ENCODE measurements at places on chromosomes 7 and 10. TPM values are rescaled to one million over a fixed set of nuclear protein-coding genes. Genes with fewer than 3 reads are reported as not detected.

DNA sequence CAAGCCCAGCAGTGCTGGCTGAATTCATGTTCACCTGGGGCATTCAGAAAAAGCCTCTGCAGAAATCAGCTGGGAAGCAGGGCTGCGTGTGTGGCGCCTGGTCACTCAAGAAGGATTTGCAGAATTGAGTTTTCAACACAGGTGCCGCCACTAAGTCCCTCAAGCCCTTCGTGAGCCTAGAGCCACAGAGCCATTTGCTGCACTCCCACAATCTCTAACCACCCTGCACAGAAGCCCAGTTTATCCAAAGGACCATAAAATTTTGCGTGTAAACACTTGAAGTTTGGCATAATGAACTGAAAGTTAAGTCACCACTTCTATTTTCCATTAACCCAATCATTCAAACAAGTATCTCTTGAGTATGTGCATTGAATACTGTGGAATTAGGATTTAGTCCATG is 136.2 kb downstream of the DIP2C start:
- no peak for DNase-seq
- no peaks in the 10 kb centered on the region for H3K27me3 ChIP-seq
- H3K4me3 ChIP-seq: no peak overlapping the region
- H3K27ac ChIP-seq: no peak overlapping the region

Gene OR13A1
- not detected for total RNA-seq

DNA sequence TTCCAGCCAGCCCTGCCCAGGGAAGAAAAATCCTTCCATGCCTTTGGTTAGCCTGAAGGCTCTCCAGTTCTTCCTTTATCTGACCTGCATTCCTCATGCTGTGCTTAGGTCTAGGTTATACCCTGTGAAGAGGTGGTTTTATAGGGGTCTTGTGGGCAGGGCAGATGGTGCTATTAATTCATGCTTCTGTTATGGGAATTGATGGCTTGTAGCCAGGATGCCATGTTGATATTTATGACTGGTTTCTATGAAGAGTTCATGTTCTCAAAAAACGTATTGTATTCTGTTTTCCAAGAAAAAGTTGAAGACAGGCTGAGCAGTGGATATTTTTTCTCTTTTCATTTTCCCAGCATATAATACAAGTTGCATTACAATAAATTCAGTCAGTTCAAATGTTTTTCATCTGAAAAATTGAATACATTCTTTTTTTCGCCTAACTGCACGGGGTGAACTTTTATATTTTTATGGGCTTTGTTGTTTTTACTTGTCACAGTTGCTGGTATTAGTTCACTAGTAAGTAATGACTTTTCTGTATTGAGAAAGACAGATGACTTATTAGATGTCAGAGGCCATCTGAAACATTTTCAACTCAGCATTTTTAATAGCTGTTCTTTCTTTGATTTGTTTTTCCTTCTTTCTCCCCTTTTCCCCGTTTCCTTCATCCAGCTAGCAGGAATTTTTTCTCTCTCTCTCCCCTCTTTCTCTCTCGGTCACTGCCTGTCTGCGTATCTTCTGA is 322.8 kb downstream of the LRMDA start:
- no peaks in the 10 kb centered on the region for H3K4me1 ChIP-seq
- no peak for DNase-seq
- H3K27me3 ChIP-seq: no peaks in the 10 kb centered on the region
- no peak overlapping the region for H3K4me3 ChIP-seq

DNA sequence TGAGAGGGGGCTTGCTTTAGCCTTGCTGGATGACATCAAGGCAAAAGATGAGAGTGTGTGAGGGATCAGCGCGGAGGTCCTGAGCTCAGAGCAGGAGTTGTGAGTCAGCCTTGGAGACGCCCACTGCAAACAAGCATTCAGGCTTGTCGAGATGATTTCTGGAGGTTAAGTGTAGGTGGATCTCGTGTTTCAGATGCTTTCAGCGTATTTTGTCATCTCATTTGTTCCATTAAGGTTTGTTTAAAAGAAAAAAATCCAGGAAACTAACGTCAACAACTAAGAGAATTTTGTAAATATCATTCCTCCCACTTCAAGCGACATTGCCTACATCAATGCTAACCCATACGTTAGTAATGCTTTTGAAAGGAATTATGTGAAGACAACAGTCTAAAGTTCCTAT is 715.4 kb upstream of the NRP1 start:
- H3K36me3 ChIP-seq: no peaks in the 10 kb centered on the region
- H3K27ac ChIP-seq: no peak overlapping the region
- H3K4me3 ChIP-seq: no peak overlapping the region
- no peaks in the 10 kb centered on the region for H3K27me3 ChIP-seq
- no peak for DNase-seq
- no peaks in the 10 kb centered on the region for H3K4me1 ChIP-seq

DNA sequence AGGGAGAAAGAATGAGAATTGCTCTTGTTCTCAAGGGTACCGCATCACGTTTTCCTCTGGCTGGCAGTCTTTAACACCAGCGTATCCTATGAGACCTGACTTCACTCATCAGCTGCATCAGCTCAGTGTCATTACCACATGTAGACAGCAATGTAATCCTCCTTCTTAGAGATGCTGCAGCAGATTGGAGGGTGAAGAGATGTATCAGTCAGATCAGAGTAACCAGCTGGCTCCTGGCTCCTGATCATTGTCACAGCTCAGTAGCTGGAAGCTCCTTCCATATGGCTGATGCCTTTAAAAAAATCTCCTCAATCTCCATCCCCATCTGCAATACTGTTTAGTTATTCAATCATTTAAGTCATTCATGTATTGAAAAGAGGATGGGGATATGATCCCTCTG is 39.7 kb upstream of the EPHB6 start:
- H3K27me3 ChIP-seq: peaks cover 22% of the 10 kb centered on the region
- no peaks in the 10 kb centered on the region for H3K36me3 ChIP-seq
- no peaks in the 10 kb centered on the region for H3K4me1 ChIP-seq
- no peak overlapping the region for H3K4me3 ChIP-seq

Gene GIMAP1
- 2.4 TPM for total RNA-seq

Gene MYL10
- total RNA-seq: not detected

Gene GFRA1
- 8.1 TPM for total RNA-seq

- H3K27ac ChIP-seq: no peak overlapping the region
- no peaks in the 10 kb centered on the region for H3K27me3 ChIP-seq
- no peak for DNase-seq
- H3K4me1 ChIP-seq: no peaks in the 10 kb centered on the region
Observed at GRCh38 chr10:18735711-18736110, 76.5 kb downstream of the ARL5B start.

DNA sequence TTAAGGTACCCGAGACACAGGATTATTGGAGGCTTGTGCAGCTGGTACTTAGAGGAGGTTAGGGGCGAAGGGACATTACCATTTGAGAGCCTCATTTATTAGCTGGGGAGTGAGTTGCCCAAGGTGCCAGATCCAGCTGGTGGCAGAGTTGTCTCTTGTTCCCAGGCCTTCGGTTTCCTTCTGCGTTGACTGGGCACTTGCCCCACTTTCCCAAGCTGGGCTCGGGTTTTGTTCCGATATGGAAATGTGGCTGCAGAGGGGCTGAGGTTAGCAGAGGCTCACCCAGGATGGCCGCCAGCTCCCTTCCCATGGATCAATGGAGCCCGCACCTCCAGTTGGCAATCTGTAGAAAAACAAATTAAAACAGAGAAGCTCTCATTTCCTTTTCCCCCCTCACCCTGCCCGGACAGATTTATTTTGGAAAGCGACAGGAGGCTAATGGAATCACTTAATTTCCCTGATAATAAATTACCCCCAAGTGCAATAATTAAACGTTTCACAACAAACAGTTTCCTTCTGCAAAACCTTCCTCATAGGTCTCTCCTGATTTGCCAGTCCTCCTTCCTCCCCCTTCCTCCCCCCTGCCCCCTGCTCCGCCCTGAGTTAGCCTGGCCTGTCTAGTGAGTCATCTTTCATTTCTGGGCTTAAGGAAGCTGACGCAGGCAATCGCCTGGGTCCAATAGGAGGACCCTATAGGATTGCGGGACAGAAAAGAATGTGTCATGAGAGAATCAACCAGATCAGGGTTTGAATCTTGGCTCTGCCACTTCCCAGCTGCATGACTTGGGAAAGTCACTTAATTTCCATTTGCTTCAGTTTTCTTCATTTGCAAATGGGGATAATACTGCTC is 51.7 kb downstream of the ADRA2A start:
- H3K36me3 ChIP-seq: no peaks in the 10 kb centered on the region
- no peak overlapping the region for H3K4me3 ChIP-seq
- H3K27ac ChIP-seq: no peak overlapping the region
- no peaks in the 10 kb centered on the region for H3K4me1 ChIP-seq

Gene FOXI2
- total RNA-seq: not detected

Gene MBL2
- 0.08 TPM for total RNA-seq

GRCh38 chr7:76428868-76429805 is 4.4 kb downstream of the ZP3 start:
- H3K27me3 ChIP-seq: no peaks in the 10 kb centered on the region
- no peak for DNase-seq
- H3K36me3 ChIP-seq: no peaks in the 10 kb centered on the region
- H3K4me1 ChIP-seq: no peaks in the 10 kb centered on the region
- no peak overlapping the region for H3K27ac ChIP-seq

DNA sequence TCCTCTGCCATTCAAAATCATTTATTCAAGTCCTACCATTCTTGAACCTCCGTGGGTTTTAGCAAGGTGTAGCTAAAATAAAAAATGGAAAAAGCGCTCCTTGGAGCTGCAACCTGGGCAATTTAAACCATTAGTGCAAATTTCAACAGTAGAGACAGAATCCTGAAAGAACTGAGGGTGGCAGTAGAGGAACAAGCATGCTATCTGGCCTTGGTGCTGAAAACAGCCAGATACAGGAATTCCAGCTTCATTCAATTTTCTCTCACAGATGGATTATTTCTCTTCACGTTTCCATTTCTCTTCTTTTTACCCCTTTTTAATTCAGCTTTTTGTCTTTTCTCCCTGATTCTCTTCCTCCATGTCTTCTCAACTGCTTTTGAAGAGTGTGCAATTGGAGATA is 77.7 kb downstream of the OTUD1 start:
- H3K4me1 ChIP-seq: no peaks in the 10 kb centered on the region
- H3K36me3 ChIP-seq: no peaks in the 10 kb centered on the region
- no peak overlapping the region for H3K27ac ChIP-seq
- H3K27me3 ChIP-seq: no peaks in the 10 kb centered on the region

DNA sequence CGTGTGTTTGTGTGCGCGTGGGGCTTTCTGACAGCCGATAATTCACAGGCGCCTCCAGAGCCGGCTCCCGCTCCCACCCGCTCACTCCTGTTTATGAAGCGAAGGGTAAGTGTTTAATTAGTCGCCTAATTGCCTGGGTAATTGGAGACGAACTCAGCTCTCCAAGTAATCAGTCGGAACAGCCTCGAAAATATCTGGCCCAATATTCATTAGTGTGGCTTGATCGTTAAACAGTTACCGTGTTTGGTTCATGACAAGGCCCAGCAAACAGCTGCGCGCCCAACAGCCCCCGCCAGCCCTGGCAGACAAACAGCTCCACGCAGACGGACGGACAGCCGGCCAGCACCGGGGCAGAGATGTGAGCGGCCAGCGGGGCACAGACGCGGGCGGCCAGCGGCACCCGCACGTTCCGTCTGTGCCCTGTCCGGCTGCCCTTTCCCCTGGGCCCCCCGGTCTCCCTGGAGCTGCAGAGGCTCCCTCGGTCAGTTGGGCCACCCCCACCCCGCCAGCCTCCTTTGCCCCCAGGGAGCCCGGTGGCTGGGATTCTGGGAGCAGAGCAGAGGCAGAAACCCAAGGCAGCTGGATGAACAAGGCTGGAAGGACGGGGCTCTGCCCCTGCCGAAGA is 98.2 kb downstream of the UNCX start:
- no peak overlapping the region for H3K27ac ChIP-seq
- no peaks in the 10 kb centered on the region for H3K36me3 ChIP-seq
- H3K4me3 ChIP-seq: no peak overlapping the region
- H3K4me1 ChIP-seq: no peaks in the 10 kb centered on the region
- peaks cover 24% of the 10 kb centered on the region for H3K27me3 ChIP-seq
- DNase-seq: no peak

GRCh38 chr10:61943674-61944378 is 42.3 kb downstream of the ARID5B start:
- peaks cover 60% of the 10 kb centered on the region for H3K4me1 ChIP-seq
- no peak for DNase-seq
- H3K36me3 ChIP-seq: no peaks in the 10 kb centered on the region
- H3K27me3 ChIP-seq: no peaks in the 10 kb centered on the region
- peak overlapping the region; percentile 64 for H3K27ac ChIP-seq
- H3K4me3 ChIP-seq: no peak overlapping the region

Gene ANKIB1
- 54.0 TPM for total RNA-seq

Gene WNT8B
- total RNA-seq: not detected

DNA sequence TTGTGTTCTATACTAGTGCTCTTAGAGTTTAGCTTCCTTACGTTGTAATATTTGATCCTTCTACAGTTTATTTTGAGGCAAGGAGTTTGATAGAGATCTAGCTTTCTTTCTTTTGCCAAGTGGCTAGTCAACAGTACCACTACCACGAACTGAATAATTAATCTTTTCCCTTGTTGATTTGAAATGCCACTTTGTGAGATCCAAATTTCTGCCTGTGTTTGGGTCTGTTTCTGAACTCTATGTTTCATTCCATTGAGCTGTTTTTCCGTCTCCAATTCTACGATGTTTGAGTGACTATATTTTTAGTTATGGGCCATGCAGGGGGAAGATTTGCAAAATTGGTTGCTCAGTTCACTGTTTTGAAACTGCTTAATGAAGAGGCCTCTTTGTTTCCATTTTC is 134.7 kb downstream of the KIAA1217 start:
- no peaks in the 10 kb centered on the region for H3K4me1 ChIP-seq
- no peak for DNase-seq
- H3K27ac ChIP-seq: no peak overlapping the region
- H3K36me3 ChIP-seq: no peaks in the 10 kb centered on the region

- DNase-seq: no peak
- no peaks in the 10 kb centered on the region for H3K27me3 ChIP-seq
- H3K27ac ChIP-seq: no peak overlapping the region
- H3K4me1 ChIP-seq: peaks cover 13% of the 10 kb centered on the region
- H3K36me3 ChIP-seq: no peaks in the 10 kb centered on the region
Observed at GRCh38 chr10:21927631-21928353, 75.7 kb downstream of the DNAJC1 start.

Gene CNNM1
- 1.2 TPM for total RNA-seq

Gene HPSE2
- total RNA-seq: not detected

Gene PON3
- 6.6 TPM for total RNA-seq

DNA sequence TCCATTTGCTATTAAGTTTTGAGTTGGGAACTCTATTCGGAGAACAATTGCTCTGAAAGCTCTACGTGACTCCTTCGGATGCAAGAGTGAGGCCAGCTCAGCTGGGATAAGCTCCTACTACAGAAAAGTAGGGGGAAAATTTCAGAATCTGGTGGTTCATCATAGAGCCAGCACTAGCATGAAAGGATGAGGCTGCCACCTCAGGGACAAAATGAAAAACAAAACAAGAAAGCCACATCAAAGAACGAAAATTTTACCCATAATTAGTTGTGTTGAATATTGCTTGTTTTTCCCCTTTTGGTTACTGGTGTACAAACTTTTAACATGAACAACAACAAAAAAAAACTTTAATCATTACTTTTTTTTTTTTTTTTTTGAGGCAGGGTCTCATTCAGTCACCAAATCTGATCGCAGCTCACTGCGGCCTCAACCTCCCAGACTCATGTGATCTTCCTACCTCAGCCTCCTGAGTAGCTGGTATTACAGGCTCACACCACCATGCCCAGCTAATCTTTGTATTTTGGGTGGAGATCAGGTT is 39.7 kb upstream of the NFE2L3 start:
- no peaks in the 10 kb centered on the region for H3K4me1 ChIP-seq
- H3K4me3 ChIP-seq: no peak overlapping the region
- no peaks in the 10 kb centered on the region for H3K36me3 ChIP-seq
- no peak for DNase-seq

- DNase-seq: peak; percentile 89
- H3K4me1 ChIP-seq: peaks cover 8% of the 10 kb centered on the region
- no peaks in the 10 kb centered on the region for H3K27me3 ChIP-seq
- no peaks in the 10 kb centered on the region for H3K36me3 ChIP-seq
- peak overlapping the region; percentile 49 for H3K4me3 ChIP-seq
- no peak overlapping the region for H3K27ac ChIP-seq
Observed at GRCh38 chr7:42493436-42494198, 256.6 kb upstream of the GLI3 start.

Gene AGR2
- total RNA-seq: not detected

Gene PLXDC2
- total RNA-seq: 113 TPM
